Left colon (tissue), 2 donors: ENCODE measurements at places on chromosomes 2 and 18. TPM values are rescaled to one million over a fixed set of nuclear protein-coding genes. Genes with fewer than 3 reads are reported as not detected.

The CNDP1 gene
- total RNA-seq: not detected

The SCN3A gene
- 1.4 TPM for total RNA-seq

The DNAH6 gene
- 0.61 TPM for total RNA-seq

The STK36 gene
- total RNA-seq: 21.3 TPM

The LRRC30 gene
- total RNA-seq: not detected

The KRTCAP3 gene
- 104 TPM for total RNA-seq

The LYG2 gene
- not detected for total RNA-seq

The CHRNG gene
- not detected for total RNA-seq

The VWC2L gene
- total RNA-seq: not detected

The LIMS4 gene
- total RNA-seq: 1.1 TPM

- DNase-seq: no peak
These were observed 35.6 kb downstream of the CYB5A start for GRCh38 chr18:74256190-74256589.

DNA sequence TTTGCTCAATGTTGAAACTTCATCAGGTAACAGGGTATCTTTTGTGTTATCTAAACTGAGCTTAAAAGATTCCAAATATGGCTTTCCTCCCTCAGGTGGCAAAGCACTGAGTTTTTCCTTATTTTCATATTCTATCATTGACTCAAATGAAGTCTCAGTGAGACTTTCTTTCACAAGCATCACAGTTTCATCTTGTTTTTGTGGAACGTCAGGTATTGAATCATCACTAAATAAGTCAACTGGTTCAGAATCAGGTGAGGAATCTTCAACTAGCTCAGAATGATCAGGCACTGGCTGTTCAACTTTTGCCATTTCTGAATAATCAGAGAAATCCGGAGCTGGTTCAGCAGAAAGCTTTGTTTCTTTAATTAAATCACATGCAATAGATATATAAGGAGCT, 24.6 kb downstream of the RTN4 start:
- no peak for DNase-seq

DNA sequence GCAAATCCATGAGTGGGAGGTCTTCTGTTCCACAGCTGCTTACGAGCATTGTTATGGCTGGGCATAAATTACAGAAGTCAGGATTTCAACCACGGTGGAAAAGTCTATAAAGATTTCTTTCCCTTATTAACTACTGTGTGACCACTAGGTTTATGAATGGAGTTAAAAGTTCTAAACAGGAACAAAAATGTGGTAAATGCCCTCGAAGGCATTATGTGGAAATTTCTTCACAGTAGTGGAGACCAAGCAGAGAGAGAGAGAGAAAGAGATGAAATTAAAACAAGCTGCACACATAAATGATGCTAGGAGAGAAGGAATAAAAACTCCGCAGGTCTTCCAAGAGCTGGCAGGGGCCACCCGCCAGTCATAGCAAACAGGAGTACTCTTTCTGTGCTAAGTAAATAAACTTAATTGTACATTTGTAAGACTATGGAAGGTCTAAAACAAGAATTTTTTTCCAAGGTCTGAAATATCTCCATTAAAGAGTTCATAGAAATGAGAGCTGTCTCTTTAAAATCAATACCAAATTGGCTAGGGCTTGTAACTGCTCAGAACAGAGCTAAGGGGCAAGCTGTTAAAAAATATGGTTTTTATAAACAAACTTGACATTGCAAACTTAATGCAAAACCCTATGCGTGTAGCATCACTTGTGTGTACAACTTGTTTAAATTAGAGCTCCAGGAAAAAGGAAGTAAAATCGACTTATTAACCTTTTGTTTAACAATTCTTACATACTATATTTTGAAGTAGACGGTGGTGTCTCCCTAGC, 438.2 kb downstream of the MEIS1 start:
- DNase-seq: no peak

DNA sequence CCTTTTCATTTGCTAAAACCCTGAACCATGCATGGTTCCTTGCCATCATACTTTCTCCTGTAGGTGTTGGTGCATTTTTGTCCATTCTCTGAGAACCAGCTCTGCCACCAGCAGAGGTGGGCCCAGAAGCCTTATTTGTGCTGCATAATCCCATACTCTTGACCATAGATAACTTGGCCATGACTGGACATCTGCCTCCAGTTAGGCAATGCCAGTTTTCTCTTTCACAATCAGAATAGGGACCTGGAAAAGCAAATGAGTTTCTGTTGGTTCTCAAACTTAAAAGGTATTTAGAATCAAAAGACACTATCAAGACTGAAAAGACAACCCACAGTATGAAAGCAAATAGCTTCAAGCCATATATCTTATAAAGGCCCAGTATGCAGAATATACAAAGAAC, 167.3 kb downstream of the MAIP1 start:
- DNase-seq: no peak

DNA sequence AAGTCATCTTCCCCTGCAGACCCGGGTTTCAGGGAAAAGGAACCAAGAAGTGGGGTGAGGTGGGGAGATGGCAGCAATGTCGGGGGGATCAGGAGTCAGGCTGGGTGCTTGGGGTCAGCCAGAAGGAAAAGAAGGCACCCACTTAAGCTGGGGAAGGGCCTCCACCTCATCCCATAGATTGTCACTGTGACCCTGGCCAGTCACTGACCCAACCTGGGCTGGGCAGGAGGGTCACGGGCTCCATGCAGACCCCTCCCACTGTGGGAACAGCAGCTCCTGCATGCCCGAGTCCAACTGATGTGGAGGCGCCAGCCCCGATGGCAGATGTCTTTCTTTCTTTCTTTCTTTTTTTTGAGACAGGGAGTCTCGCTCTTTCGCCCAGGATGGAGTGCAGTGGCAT, 53.6 kb upstream of the HAAO start:
- no peak for DNase-seq

DNA sequence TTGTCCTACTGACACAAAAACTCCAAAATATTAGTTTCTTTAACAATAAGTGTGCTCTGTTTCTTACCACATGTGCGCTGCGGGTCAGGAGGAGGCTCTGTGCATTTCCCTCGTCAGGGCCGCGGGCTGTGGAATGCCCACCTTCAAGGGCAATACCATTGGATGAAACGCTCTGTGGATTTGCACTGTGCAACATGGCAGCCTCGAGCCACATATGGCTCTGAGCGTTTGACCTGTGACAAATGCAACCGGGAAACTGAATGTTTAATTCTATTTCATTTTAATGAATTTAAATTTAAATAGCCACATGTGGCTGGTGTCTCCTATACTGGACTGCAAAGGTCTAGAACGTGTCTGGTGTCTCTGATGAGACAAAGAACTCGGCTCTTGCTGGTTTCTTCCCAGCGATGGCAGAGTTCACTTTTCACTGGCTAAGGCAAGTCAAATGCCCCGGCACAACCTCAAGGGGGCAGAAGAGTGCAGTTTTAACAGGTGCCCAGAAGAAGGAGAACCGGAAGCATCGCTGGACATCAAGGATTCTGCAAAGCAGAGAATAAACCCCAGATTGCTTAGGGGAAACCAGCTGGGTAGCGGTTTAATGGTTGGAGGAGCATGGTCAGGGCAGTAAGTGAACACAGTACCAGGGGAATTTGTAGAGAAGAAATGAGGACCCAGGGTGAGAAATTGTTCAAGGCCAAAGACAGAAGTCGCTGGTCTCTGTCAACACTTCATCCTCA, 37.0 kb upstream of the TMEM18 start:
- peak; percentile 71 for DNase-seq

GRCh38 chr18:24662412-24662821, 202.0 kb downstream of the HRH4 start:
- no peak for DNase-seq

DNA sequence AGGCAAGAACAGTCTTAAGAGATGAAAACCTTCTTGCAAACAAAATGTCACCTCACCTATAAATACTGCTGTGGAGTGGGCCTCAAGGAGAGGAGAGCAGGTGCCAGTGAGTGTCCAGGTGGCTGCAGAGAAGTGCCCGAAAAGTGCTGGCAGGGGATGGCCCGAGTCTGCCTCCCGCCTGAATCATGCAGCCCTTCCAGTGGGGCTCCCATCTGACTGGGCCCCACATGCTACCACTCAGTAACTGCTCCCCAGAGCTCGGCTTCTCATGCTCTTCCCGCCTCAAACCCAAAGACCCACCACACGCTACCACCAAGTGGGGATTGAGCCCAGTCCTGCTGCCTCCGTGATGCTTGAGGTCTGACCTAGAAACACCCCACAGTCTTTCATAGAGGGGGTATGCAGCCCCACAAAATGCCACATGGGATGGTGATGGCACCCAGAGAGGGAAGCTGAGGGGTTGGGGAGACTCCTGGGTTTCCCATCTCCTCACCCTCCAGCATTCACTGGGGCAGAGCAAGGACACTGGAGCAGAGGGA, 7.4 kb downstream of the HS6ST1 start:
- DNase-seq: no peak

GRCh38 chr2:86049529-86049928, 56.2 kb downstream of the POLR1A start:
- DNase-seq: peak; percentile 0

- no peak for DNase-seq
These were observed 65.1 kb upstream of the YWHAQ start for GRCh38 chr2:9695941-9696340.

DNA sequence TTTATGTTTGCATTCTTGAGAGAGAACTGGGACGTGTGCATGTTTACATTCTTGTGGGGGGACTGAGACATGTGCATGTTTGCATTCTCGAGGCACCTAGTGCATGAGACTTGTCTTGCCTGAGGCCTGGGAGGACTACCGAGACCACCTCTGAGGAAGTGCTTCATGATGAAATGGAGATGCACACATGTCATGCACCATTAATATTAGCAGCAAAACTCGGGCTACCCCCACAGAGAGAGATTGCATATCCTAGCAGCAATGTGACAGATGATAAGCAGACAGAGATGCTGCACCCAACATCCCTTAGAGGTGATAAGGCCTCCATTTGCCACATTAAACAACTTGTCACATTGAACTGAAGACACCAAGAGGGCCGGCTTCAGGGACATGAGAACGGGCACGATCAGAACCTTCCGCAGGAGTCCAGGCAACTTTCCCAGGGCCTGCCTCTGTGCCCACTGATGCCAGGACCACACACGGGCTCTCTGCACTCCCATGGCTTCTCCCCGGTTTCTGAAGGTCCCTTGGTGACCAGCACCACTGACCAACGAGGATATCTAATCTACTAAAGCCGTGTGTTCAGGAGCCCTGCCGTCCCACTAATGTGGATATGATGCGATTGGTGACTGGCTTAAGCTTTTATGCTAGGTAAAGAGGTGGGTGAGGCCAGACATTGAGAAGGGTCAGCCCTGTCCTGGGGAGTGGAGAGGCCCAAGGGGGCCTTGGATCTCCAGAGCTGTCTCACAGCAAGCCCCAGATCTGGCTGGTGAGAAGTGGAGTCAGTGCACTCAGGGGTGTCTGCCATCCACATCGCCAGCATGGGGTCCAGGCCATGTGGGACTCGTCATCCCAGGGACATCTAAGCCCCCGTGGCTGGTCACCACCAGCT, 208.3 kb downstream of the NDUFA10 start:
- DNase-seq: peak; percentile 16

GRCh38 chr2:124533226-124533954, 508.3 kb downstream of the CNTNAP5 start:
- no peak for DNase-seq

GRCh38 chr18:48922801-48923730, 27.7 kb downstream of the SMAD7 start:
- DNase-seq: peak; percentile 72

- DNase-seq: no peak
These were observed 14.0 kb downstream of the POU3F3 start for GRCh38 chr2:104867813-104868504.

DNA sequence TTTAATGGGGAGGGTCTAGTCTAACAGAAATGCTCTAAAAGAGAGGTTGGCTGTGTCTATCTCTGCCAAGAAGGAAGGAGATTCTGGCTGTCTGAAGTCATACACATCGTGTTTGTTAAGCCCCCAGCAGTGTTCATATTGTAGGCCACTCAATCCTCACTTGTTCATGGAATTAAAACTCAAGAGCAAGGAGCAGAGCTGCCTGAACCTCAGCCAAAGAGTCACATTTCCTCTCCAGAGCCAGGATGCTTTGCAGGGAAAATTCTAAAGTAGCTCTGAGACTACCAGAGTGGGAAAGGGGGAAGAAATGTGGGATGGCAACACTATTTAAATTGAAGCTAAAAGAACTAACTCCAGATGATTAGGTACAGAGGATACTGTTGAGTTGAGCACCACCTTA, 190.7 kb upstream of the CXCR4 start:
- DNase-seq: no peak

DNA sequence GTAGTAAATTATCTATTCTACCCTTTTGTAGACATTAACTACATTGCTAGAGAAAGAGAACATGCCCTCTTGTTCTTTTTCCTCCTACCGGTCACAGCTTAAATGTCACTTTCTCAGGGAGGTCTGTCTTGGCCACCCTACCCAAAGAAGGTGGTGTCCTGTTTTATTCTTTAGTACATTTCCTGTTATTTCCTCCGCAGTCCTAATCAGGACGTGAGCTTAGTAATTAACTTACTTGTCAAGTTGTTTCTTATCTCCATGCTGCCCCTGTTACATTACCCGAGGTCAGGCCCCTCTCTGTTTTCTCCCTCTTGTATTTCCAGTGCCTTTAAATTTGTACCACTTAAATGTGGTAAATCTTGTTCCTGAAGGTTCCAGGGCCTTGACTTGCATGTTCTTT, 73.7 kb upstream of the RMDN2 start:
- DNase-seq: no peak

GRCh38 chr2:173191601-173192000, 116.0 kb downstream of the MAP3K20 start:
- DNase-seq: no peak

GRCh38 chr2:127957240-127957639, 70.6 kb downstream of the SAP130 start:
- DNase-seq: no peak
